ENCODE measurements at places on chromosomes 1 and 21.

DNA sequence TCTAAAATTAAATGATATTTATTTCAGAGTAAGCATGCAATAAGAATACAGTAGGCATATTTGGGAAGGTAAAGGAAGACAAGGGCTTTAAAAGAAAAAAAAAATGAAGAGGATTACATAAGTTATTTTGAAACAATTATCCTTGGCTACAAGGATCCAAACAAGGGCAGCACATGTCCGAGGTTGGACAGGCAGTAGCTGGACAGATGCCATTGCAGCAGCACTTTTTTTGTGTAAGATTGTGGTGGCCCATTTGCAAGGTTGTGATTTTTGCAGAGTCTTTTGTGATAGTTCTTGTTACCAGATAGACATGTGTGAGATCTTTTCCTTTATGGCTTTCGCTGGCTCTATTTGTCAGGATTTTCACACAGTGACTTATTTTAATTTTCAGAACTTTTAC is 89.4 kb upstream of the COG2 start:
- no peak for DNase-seq

- no peak for DNase-seq
Observed at GRCh38 chr1:210099921-210100320, 132.7 kb upstream of the SERTAD4 start.

GRCh38 chr1:18722270-18722669 is 91.6 kb downstream of the PAX7 start:
- DNase-seq, result no peak

- DNase-seq, result no peak
Observed at GRCh38 chr1:46611691-46612221, 4.9 kb downstream of the MOB3C start.

DNA sequence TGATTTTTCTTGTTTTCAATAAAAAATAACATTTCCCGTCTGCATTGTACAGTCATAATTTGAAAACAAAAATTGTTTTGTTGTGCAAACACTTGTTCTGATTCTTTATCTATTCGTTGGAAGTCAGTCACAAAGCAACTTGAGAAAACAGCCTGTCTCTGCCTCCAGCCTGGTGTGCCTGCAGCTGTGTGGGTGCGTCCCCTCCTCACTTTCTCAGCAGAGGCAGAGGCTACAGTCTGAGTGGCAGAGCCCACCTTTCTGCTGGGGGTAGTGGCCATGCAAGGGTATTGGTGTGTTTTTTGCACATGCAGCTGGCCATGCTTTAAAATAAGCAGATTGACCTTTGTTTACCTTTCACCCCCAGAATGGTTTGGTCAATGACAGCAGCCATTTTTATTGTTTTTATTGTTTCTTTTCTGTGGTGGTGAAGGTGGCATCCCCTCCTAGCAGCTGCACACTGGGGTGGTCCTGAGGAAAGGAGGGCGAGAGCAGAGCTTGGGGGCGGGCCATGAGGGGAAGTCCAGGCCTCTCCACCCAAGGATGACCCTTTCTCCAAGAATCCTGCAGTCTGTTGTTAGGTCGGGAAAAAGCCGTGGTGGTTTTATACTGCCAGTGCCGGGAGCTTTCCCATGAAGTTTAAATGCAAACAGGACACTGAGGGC is 159.6 kb downstream of the PCBP3 start:
- DNase-seq, result no peak

GRCh38 chr1:154594811-154595210 is 13.2 kb downstream of the ADAR start:
- DNase-seq, result no peak

DNA sequence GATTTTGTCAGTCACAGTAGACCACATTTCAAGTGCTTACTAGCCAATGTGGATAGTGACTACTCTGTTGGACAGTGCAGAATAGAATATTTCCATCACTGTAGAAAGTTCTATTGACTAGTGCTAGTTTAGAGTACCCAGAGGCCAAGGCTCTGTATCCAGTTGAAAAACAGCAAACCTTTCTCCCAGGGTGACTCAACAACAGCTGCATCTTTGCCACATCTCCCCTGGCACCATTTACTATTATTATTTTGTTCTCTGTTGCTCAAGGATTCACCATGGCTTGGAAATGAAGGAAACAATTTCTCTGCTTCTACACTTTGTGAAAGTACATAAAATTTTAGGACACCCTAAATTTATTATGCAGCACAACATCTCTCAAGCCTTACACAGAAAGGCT is 85.3 kb upstream of the WDR26 start:
- DNase-seq, result no peak

DNA sequence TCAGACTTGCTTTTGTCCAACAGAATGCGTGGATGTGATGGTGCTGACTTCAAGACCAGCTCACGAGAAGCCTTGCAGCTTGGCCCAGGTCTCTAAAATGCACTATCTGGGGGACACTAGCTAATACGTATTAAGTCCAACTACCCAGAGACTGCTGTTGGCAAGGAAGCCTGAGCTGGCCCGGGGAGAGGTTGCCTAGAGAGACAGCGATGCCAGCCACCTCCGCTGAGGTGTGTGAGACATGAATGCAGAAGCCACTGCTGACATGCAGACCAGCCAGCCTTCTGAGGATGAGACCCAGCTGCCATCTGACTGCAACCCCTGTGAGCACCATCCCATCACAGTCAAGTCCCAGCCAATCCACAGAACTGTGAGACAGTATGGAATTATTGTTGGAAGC is 32.5 kb downstream of the THAP3 start:
- DNase-seq, result no peak

DNA sequence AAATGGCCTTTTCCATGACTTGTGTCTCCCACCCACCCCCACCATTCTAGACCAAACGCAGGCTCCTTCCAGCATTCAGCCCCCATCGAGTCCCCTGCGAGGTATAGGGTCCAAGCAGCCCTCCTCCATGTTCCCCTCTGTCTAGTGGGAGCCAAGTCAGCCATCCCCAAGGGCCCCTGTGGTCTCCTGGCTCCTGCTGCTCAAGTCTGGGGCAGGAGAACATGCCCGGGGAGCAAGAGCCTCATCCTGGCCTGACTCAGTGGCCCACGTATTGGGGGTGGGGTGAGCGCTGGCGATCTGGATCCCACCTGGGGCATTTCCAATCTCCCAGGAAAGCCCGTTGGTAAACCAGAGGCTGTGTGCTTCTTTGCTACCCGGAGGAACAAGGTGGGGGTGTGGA is 4.1 kb upstream of the PRDM16 start:
- no peak for DNase-seq

- no peak for DNase-seq
Observed at GRCh38 chr1:114278430-114278829, 124.8 kb upstream of the SYT6 start.

DNA sequence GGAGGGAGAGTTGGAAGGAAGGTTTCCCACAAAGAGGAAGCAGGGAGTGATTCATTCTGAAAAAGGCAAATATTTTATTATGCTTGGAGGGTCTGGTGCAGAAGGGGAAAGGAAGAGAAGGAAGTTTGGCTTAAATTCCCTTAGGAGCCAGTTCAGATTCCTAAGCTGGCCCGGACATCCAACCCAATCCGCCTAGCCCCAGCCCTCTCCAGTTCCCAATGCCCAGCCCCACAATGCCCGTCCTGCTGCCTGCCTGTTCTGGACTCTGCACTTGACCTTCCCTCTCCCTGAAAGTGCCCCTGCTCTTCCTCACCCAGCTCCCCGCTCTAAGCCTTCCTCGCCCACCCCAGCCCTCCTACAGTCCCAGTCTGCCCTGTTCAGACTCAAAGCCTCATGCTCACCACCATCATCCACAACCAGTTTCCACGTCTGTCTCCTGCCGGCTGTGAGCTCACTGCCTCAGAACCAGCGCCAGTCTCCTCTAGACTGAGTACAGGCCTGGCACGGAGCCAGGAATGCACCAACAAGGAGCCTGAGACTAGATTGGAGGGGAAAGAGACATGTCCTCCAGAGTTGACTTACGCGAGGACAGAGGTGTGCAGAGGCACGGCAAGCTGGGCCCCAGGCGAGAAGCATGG is 18.9 kb downstream of the CAPN2 start:
- peak; percentile 73 for DNase-seq

- peak; percentile 94 for DNase-seq
Observed at GRCh38 chr1:119873135-119874015, 22.9 kb downstream of the ADAM30 start.

GRCh38 chr1:25074351-25075227 is 144.5 kb upstream of the RUNX3 start:
- no peak for DNase-seq

GRCh38 chr1:32894681-32895080 is 6.5 kb downstream of the TMEM54 start:
- DNase-seq, result no peak

DNA sequence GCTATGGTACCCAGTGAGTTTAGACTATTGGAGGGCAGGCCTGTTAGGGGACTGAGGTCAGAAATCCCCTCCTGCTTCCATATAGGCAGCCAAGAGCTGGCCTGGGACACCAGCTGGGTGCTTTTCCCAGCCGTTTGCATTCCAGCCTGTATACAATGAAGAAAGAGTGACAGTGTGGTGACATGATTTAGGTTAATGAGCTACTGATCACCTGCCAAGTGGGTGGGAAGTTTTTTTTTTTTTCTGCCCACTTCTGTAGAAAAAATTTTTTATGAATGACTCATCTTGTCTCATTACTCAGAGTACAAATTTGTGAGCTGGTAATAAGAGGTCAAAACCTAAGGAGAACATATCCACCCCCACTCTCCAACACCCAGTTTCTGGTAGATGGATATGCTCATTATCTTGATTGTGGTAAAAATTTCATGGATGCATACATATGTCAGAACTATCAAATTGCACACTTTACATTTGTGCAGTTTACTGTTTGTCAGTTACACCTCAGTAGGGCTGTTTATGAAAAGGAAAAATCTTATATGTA is 16.4 kb upstream of the CGN start:
- peak; percentile 83 for DNase-seq

GRCh38 chr1:17304151-17304825 is 3.7 kb upstream of the PADI4 start:
- no peak for DNase-seq

DNA sequence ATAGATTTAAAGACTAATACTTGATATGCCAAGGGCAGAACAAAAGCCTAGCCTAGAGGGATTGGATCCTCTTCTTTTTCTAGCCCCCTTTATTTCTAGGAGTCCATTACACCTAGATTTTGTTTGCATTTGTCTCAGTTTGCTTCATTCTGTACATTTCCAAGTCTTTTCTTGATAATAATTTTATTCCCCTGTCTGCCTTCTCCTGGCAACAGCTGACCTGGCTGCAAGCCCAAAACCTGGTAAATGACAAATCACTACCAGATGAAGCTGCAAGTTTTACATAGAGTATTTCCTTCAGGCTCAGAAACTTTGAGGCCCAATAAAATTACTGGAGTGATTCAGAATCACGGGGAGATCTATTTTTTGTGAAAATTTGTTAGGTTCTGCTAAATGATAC is 36.5 kb upstream of the LHX8 start:
- DNase-seq, result peak; percentile 46

DNA sequence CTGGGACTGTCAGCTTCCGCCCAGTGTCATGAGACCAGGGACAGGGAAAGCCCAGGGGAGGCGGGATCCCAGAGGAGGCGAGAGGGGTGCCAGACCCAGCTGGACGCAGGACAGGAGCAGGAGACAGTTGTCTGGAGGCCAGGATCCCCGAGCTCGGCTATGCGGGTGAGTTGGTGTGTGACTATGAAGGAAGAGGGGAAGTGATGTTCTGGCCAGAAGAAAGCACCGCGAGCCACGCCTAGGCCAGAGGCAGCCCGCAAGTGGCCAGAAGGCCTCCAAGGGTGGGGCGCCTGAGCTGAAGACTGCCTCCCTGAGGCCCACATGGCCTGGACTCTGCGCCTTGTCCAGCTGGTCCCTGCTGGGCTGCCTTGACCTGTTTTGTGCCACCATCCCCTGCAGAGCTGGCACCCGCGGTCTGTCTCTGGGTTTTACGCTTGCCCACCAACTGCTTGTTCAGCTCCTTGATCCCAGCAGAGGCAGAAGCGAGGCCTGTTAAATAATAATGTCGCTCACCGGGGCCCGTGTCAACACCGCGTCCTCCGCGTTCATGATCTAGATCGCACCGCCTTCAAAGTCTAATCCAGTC is 85.2 kb upstream of the ACTL8 start:
- no peak for DNase-seq

DNA sequence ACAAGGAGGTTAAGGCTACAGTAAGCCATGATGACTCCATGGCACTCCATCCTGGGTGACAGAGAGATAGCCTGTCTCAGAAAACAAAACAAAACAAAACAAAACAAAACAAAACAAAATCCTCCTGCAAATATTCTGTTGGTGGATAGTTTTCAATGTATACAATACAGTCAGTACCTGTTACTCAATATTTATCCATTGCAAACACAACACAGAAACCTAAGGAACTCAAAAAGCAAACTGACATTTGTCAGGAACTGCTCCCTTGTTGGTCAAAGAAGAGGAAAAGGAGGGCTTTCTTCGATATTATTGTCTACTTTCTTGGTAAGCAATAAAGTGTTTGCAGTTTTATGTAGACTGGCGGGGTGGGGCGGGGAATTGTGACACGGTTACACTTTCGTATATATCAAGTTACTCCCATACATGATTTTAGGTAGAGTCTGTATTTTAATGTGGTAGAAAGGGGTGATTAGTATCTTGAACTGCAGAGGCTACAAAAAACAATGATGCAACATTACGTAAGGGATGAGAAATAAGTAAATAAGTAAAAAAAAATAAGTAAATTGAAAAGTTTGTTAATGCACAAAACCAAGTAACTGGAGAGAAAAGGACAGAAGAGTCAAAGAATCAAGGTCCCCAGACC is 31.8 kb downstream of the APP start:
- DNase-seq, result no peak

GRCh38 chr1:212930986-212931678 is 19.2 kb upstream of the VASH2 start:
- DNase-seq, result no peak

- no peak for DNase-seq
Observed at GRCh38 chr1:211520641-211521040, 28.7 kb upstream of the RD3 start.

DNA sequence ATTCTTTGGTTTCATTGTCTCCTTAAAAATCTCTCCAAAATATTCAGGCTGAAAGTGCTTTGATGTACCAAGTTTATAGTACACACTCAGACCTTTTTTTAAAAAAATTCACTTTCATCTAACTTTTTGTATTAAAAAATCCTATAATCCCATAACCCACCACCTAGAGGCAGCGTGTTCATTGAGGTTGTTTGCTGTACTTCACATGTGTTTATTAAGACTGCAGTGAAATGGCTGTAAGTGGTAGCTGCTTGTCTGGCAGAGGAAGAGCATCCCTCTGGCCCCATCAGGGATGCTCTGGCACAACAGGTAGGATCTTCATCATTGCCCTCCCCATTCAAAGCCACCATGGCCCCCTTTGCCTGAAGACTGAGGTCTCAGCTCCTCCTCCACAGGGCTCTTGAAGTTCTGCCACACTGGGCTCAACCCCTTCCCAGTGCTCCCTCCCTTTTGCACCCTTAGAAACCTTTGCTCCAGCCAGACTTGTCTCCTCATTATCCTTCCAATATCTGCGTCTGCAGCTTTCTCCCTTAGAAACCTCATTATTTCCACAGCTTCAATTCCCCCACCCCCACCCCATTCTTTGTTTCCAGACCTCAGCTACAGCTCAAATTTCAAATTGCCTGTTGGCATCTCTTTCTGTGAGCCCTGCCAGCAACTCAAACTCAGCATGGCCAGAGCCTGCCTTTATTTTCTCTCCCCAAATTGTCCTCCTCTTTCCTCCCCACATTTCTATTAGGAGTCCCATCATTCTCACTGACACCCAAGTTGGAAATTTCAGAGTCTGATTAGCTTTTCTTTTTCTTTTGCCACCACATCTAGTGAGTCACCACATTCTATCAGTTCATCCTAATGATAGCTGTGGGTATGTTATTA is 369.6 kb upstream of the USP24 start:
- DNase-seq, result peak; percentile 71

- no peak for DNase-seq
Observed at GRCh38 chr1:22364764-22365163, 86.9 kb upstream of the ZBTB40 start.

- DNase-seq, result no peak
Observed at GRCh38 chr1:226111098-226111882, 48.8 kb downstream of the H3-3A start.
